Left renal cortex interstitium (tissue), 4 donors: ENCODE measurements at places on chromosomes 7 and 10.

DNA sequence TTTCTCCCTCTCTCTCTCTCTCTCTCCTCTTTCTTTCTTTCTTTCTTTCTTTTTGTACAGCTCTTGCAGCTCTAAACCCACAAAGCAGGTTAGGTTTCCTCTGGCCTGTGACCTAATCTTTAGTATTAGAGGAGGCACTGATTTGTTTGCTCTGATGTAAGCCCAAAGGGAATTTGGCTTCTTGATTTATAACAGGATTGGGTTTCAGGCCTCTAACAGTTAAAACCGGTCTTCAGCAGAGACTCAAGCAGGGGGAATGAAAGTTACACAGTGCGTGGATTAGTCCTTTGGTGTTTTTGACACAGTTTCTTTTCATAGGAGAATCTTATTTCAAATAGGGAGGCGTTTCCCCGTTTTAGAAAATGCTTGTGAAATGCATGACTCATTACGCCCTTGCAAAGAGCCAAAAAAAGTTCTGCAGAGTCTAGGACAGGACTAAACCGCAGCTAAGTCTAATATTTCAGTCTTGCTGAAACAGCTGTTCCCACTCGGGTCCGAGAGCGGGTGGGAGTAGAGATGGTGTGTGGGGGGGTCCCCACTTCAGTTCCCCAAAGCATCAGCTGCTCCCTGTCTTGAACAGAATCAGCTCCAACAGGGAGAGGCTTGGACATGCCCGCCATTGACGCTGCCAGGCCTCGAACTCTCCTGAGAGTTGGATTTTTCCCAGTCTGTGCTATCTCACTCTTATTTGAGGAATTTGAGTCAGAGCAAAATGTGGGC is 296.5 kb upstream of the PITRM1 start:
- DNase-seq = no peak

- DNase-seq = no peak
These were observed 86.0 kb downstream of the AKR1D1 start for GRCh38 chr7:138162236-138162635.

DNA sequence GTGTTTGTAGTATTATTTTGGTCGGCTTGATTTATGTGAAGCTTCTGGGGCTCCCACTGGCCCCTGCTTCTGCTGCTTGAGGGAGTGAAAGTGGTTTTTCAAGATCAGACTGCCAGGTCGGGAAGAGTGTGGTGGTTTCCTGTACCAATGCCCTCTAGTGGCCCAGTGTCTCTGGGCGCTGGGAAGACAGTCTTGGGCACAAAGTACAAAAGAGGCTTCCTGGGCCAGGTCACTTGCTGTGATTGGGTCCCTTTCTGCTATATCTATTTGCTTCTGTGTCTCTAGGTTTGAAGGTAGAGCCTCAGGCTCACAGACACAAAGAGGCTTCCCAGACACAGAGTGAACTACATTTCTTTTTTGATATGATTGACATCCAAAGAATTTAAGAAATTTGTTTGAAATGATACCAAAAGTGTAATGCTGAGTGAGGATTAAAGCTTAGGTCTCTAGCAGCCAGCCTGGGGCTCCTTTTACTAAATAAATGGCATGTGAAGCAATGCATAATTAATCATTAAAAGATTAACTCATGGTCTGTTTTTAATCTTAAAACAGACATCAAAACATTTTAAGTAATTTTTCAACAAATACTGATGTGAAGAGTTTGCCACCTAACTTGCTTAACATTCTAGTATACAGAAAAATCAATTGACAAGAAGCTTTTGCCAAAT is 36.3 kb downstream of the ABCB1 start:
- no peak for DNase-seq

- DNase-seq = no peak
These were observed 6.9 kb upstream of the LAMB4 start for GRCh38 chr7:108137040-108137439.

GRCh38 chr7:139647814-139648390 is 124.4 kb downstream of the CLEC2L start:
- DNase-seq = no peak

- no peak for DNase-seq
These were observed 257.8 kb upstream of the GNAI1 start for GRCh38 chr7:79876848-79877252.

GRCh38 chr10:70776455-70777005 is 8.6 kb downstream of the TBATA start:
- DNase-seq = no peak

- DNase-seq = peak; percentile 74
These were observed 1.1 kb downstream of the WASL start for GRCh38 chr7:123747620-123748141.

GRCh38 chr10:3727268-3727667 is 57.7 kb downstream of the KLF6 start:
- no peak for DNase-seq

GRCh38 chr7:84948634-84949033 is 238.2 kb downstream of the SEMA3D start:
- DNase-seq = no peak
